A549 (cell line): ENCODE measurements at places on chromosomes 4 and X.

DNA sequence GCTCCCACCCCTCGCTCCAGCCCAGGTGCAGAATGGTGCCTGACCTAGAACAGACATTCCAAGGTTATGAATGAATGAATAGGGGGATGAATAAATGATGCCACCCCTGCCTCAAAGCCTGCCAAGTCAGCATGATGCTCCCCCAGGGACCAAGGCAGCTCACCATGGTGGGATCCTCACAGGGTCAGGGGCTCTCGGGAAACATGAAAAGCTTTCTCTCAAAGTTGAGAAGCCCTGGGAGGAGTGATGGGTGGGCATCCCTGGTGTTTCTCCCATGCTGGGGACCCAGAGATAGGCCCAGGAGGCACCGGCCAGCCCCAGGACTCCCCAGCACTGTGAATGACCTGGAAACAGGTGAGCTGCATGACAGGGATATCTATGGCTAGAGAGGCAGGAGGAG is 58.9 kb downstream of the HTRA3 start:
- no peak for DNase-seq

- no peak for DNase-seq
Observed at GRCh38 chr4:182089326-182089725, 153.9 kb upstream of the TENM3 start.

- DNase-seq, result no peak
Observed at GRCh38 chrX:107845625-107846024, 20.0 kb downstream of the MID2 start.

- DNase-seq, result no peak
Observed at GRCh38 chr4:95674521-95674981, 125.8 kb upstream of the UNC5C start.

- DNase-seq, result no peak
Observed at GRCh38 chrX:119521246-119521645, 44.0 kb downstream of the STEEP1 start.

DNA sequence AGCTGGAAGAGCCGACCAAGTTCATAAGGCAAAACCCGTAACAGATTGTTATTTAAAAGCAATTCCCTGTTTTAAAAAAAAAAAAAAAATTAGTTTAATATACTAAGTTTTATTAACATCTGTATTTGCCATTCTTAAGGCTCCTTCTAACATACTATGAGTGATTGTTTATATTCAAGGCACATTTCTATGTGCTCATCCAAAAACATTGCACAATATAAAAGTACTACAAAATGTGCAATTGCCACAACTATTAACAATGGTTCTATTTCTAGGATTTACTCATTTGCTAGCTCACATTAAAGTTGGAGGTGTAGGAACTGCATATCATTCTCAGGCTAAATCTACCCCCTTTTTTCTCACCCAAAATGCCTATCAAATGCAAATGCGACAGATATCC is 46.1 kb downstream of the CNOT6L start:
- DNase-seq, result no peak

DNA sequence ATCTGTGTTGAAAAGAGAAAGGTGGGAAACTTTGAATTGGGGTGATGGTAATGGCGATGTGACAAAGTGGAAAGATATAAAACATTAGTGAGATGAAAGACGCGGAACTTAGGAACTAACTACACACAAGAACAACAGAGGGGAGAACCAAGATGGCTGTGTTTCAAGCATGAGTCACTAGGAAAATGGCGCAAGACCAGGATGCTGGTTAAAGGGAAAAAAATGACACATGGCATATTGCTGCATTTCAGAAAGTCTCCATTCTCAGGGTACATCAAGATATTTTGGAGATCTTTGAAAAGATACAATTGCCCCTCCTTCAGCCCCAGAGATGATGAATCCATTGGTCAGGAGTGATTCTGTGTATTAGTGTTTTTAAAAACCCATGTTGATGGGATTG is 164.4 kb downstream of the FBXO8 start:
- peak; percentile 23 for DNase-seq

- no peak for DNase-seq
Observed at GRCh38 chr4:25117716-25118472, 42.4 kb downstream of the SEPSECS start.

GRCh38 chr4:70681704-70682103 is 6.6 kb upstream of the UTP3 start:
- DNase-seq, result no peak

DNA sequence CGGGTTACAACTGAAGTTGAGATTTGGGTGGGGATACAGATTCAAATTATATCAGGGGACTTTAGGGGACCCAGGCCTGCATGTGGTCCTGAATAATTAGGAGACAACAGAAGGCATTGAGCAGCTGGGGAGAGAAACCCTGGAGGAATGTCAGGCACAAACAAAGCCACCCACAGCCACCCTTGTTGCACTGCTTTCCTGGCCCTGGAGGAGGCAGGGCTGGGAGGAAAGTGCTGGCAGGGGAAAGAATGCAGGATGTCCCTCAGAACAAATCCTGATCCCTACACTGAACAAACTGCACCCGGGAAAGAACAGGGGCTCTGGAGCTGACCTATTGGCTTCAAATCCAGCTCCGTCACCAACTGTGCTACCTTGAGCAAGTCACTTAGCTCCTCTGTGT is 214.1 kb upstream of the ATP6AP2 start:
- DNase-seq, result no peak
